ENCODE measurements at places on chromosomes 11 and 22. TPM values are rescaled to one million over a fixed set of nuclear protein-coding genes. Genes with fewer than 3 reads are reported as not detected.

GRCh38 chr22:28802595-28803123 is 2.3 kb upstream of the XBP1 start:
- H3K4me3 ChIP-seq, result no peak overlapping the region
- no peaks in the 10 kb centered on the region for H3K27me3 ChIP-seq
- H3K4me1 ChIP-seq, result peaks cover 4% of the 10 kb centered on the region
- DNase-seq, result no peak
- no peak overlapping the region for H3K27ac ChIP-seq

DNA sequence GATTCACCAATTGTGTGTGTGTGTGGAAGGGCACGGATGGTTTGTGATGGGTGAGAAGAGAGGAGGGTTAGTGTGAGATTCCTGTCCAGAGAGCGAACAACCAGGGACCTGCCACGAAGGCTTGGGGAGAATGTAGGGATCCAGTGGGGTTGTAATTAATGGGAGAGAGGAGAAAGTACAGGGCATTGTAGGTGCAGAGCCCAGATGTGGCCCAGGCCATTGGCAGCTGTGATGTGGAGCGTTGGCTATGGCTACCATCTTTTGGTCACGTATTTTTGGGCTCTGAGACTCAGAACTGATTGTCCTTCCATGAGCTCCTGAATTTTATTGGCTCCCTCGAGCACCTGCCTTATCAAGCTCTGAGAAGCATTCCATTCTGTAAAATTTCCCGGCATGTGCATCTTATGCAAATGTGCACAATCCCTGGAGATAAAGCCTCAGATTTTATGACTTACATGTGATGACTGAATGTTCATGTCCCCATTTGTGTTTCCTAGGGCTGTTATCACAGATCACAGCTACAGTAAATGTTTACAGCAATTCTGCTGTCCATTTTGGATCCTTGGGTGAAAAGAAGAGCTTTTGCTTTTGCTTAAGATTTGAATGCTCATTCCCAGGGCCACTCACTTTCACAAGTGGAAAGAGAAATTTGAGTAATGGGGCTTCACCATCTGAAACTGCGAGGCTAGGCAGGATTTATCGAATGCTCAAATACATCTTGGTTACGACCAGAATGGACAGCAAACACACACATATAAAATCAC is 33.1 kb downstream of the SLC5A1 start:
- no peak overlapping the region for H3K27ac ChIP-seq
- no peaks in the 10 kb centered on the region for H3K27me3 ChIP-seq
- no peaks in the 10 kb centered on the region for H3K36me3 ChIP-seq

GRCh38 chr11:85742873-85743275 is 56.9 kb upstream of the CCDC89 start:
- H3K36me3 ChIP-seq, result no peaks in the 10 kb centered on the region
- no peak for DNase-seq
- H3K27me3 ChIP-seq, result no peaks in the 10 kb centered on the region
- H3K27ac ChIP-seq, result no peak overlapping the region

DNA sequence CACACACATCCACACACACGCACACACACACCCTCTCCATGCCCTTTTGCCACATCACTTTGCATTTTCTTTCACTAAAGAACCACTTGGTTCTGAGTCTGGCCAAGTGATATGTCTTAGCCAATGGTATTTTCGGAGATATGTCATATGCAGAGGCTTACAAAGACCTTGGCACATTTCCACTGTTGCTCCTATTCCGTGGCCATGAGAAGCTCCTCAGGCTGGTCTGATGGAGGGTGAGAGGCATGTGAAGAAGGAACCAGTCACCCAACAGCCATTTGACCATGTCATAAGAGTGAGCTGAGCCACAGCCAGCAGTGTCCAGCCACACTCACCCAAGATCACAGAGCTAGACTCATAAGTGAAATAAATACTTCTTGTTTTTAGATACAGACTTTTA is 212.6 kb upstream of the NAV2 start:
- no peak overlapping the region for H3K4me3 ChIP-seq
- no peaks in the 10 kb centered on the region for H3K36me3 ChIP-seq
- H3K27ac ChIP-seq, result no peak overlapping the region
- DNase-seq, result no peak
- no peaks in the 10 kb centered on the region for H3K4me1 ChIP-seq

DNA sequence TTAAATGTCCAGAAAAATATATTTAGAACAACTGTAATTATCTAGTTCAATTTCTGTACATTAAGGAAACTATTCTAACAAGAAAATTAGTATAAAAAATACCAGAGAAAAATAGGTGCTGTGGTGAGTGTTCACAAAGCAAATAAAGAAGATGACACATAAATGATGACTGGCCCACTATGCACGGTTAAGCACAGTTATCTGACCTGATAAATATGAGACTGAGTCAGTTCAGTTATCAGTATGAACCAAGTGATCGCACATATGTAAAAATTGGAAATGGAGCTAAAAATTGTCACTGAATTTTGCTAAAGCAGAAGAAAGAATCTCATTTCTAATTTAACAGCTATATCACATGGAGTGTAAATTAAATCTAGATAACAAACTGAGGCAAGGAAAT is 18.8 kb upstream of the MAML2 start:
- no peak for DNase-seq
- H3K27me3 ChIP-seq, result no peaks in the 10 kb centered on the region
- no peaks in the 10 kb centered on the region for H3K4me1 ChIP-seq
- no peak overlapping the region for H3K27ac ChIP-seq
- no peaks in the 10 kb centered on the region for H3K36me3 ChIP-seq

- no peaks in the 10 kb centered on the region for H3K27me3 ChIP-seq
- H3K36me3 ChIP-seq, result no peaks in the 10 kb centered on the region
- no peak for DNase-seq
- no peak overlapping the region for H3K27ac ChIP-seq
- no peaks in the 10 kb centered on the region for H3K4me1 ChIP-seq
Observed at GRCh38 chr11:27807596-27807995, 107.3 kb upstream of the BDNF start.

- no peaks in the 10 kb centered on the region for H3K4me1 ChIP-seq
- H3K4me3 ChIP-seq, result no peak overlapping the region
- no peak overlapping the region for H3K27ac ChIP-seq
- DNase-seq, result no peak
- H3K36me3 ChIP-seq, result no peaks in the 10 kb centered on the region
- H3K27me3 ChIP-seq, result no peaks in the 10 kb centered on the region
Observed at GRCh38 chr11:5290106-5290505, 11.6 kb downstream of the OR51B4 start.

DNA sequence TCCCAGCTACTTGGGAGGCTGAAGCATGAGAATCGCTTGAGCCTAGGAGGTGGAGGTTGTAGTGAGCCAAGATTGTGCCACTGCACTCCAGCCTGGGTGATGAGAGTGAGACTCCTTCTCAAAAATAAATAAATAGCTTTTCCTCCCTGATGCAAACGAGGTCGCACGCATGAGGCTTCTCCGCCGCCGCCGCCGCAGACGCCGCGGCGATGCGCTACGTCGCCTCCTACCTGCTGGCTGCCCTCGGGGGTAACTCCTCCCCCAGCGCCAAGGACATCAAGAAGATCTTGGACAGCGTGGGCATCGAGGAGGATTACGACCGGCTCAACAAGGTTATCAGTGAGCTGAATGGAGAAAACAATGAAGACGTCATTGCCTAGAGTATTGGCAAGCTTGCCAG is 20.0 kb upstream of the RAB39A start:
- no peaks in the 10 kb centered on the region for H3K36me3 ChIP-seq
- no peaks in the 10 kb centered on the region for H3K4me1 ChIP-seq
- H3K27me3 ChIP-seq, result no peaks in the 10 kb centered on the region
- no peak overlapping the region for H3K4me3 ChIP-seq

DNA sequence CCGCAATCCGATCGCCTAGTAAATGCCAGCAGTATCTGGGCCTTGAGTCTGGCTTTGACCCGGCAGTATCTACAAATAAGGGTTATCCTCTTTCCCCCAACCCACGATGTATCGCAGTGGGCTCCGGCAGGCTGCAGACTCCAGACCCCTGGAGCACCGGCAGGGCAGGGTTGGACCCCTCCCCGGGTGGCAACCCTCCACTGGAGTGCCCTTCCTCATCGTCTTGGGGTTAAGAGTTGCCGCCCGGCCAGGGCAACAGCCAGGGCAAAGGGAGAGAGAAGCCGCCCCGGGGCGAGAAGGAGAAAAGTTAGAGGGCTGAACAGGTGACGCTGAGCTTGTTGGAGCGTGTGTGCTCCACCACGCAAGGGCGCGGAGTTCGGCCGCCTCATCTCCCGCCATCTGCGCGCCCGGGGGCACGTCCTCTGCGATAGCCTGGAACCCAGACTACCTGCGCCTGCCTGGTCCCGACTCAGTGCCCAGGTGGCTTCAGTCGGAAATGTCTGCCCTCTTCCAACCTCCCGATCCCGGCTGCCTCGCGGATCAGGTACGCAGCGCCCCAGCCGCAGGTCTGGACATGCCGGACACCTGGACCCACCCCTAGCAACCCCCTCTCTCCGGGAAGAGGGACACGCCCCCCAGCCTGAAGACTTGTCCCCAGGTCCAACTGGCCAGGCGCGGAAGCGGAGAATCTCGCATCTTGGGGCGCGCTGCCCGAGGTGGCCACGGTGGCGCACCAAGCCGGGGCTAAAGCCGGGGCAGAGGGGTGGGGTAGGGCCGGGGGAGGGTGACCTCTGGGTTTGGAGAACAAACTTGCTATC is 1.2 kb downstream of the DSCAML1 start:
- no peaks in the 10 kb centered on the region for H3K36me3 ChIP-seq
- H3K4me3 ChIP-seq, result no peak overlapping the region
- no peaks in the 10 kb centered on the region for H3K4me1 ChIP-seq
- no peak for DNase-seq

DNA sequence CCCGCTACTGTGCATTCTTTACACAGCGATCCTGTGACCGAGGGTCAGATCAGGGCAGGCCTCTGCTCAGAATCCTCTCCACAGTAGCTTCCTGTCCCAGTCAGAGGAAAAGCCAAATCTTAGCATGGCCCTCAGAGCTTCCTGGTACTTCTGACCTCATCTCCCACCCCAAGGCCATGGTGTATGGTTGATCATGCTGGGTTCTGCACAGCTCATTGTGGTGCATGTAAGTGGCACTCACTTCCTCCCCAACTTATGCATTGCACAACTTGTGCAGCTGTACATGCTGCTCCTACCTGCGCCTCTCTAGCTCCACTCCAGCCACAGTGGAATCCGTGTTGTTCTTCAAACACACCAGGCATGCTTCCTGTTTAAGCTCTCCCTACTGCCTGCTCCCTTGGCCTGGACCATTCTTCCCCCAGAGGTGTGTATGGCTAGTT is 20.3 kb downstream of the BMAL1 start:
- H3K36me3 ChIP-seq, result no peaks in the 10 kb centered on the region
- DNase-seq, result no peak
- H3K4me3 ChIP-seq, result no peak overlapping the region
- no peaks in the 10 kb centered on the region for H3K27me3 ChIP-seq
- no peak overlapping the region for H3K27ac ChIP-seq
- no peaks in the 10 kb centered on the region for H3K4me1 ChIP-seq

- H3K27me3 ChIP-seq, result no peaks in the 10 kb centered on the region
- no peaks in the 10 kb centered on the region for H3K4me1 ChIP-seq
- DNase-seq, result no peak
- H3K4me3 ChIP-seq, result no peak overlapping the region
- H3K27ac ChIP-seq, result no peak overlapping the region
Observed at GRCh38 chr11:30893318-30893717, 307.2 kb upstream of the MPPED2 start.

DNA sequence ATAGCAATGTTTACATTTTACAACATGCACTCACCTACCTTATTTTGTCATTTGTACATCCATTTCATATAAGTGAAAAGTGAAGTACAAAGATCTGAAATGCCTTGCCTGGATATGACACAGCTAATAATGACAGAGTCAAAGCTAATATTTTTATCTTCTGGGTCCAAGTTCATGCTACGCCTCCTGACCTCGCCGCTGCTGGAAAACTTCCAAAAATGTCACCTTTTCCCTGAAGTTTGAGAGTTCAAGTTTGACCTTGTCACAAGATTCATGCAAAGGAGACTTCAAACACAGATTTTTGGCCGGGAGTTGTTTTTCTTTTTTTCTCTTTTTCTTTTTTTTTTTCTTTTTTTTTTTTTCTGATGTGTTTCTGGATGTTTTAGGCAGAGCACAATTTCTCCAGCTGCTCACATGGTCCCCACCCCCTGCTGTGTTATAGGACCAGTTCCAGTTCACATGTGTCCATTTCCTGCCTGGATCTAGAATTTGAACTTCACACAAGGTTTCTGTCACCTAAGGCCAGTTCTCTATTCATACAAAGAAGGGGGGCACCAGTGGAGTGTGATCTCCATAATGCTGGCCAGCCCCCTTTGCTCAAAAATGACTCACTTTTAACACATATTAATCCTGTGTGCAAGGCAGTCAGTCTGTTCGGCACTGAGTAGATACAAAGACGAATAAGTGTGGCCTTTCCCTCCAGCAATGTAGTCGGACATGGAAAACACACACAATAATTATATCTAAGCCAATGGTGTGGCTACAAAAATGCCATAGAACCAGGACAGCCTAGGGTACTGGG is 546.8 kb downstream of the BUD13 start:
- H3K36me3 ChIP-seq, result no peaks in the 10 kb centered on the region
- H3K27ac ChIP-seq, result no peak overlapping the region
- H3K27me3 ChIP-seq, result no peaks in the 10 kb centered on the region
- DNase-seq, result no peak
- no peaks in the 10 kb centered on the region for H3K4me1 ChIP-seq
- H3K4me3 ChIP-seq, result no peak overlapping the region

The TNKS1BP1 gene
- 169 TPM for total RNA-seq

The CCDC83 gene
- total RNA-seq, result not detected

The MS4A1 gene
- 1.2 TPM for total RNA-seq

Measured in aorta (tissue), 5 donors.